ENCODE measurements at places on chromosomes 5 and 9.

- DNase-seq, result no peak
These were observed 12.2 kb downstream of the EFNA5 start for GRCh38 chr5:107658528-107658927.

- DNase-seq, result peak; percentile 20
These were observed 40.5 kb upstream of the LPCAT1 start for GRCh38 chr5:1564182-1564748.

DNA sequence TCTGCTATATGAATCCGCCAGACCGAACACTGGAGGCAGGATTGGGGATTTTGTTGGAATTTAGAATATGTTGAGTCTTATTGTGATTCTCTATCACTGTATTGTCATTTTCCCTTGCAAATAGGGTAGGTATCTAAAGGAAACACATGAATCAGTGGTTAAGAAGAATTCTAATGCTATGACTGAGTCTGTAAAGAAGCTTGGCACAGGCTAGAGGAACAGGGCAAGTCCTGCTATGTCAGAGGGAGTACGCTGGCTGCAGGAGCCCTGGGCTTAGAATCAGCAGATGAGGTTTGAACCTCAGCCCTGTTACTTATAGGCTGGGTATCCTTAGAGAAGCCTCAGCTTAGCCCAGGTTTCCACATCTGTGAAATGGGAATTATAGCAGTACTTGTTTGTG, 198.1 kb downstream of the NR3C1 start:
- no peak for DNase-seq

- no peak for DNase-seq
These were observed 14.6 kb upstream of the BNC2 start for GRCh38 chr9:16884952-16885513.

GRCh38 chr5:151028717-151029116, 8.3 kb downstream of the GPX3 start:
- no peak for DNase-seq

DNA sequence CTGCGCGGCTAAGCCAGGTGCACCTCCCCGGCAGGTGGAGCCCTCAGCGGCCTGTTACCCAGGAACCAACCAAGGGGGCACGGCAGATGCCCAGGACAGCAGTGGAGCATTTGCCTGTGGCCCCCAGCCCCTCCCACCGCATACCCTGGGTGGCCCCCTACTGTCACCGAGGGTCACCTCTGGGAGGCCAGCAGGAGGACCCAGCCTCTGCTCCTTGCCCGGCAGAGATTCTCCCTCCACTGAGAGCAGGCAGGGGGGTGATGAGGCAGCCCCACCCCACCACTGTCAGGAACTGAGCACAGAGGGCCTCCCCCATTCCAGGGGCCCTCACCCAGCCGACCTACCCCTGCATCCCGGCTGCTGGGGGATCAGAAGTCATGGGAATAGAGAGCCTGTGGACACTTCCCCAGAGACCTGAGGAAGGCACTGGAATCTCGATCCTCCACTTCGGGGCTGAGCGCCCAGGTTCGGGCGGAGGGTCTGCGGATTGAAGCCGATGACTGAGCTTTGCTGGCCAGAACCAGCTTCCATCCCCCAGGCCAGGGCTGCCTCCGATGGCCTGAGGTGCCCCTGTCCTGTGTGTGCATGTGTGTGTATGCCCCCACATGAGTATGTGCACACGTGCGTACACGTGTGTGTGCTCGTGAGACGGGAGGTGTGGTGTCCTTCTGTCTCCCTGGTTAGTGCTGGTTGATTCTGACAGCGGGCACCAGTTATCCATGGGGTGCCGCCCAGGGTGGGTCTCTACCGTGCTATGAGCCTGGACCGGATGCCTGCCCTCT, at the start of gene QRFP:
Gene QRFP, minus strand, starts transcription at position 580 of the 782 bp plus-strand sequence. CDS start 2,974 bp downstream, outside the sequence.
- no peak for DNase-seq

DNA sequence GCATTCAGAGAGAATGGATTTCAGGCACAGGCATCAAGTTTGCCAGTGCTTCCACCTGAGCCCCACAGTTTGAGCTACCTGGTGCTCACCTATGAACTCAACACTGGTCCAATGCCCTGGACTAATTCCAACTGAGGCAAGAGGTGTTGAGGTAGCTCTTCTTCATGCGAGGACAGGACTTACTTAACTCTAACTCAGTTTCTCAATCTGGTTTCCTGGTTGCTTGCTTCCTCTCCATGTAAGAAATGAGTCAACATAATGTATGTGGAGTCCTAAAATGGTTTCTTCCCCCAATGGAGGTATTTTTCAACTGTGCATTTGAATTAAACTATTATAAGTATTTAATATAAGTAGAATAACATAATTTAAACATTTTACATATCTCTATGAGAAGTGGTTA, 523.6 kb upstream of the DAB2 start:
- no peak for DNase-seq

All from CD4-positive, alpha-beta T cell treated with Interferon alpha-2 for 1 hour (primary cell).